ENCODE measurements at places on chromosomes 12 and 14.

DNA sequence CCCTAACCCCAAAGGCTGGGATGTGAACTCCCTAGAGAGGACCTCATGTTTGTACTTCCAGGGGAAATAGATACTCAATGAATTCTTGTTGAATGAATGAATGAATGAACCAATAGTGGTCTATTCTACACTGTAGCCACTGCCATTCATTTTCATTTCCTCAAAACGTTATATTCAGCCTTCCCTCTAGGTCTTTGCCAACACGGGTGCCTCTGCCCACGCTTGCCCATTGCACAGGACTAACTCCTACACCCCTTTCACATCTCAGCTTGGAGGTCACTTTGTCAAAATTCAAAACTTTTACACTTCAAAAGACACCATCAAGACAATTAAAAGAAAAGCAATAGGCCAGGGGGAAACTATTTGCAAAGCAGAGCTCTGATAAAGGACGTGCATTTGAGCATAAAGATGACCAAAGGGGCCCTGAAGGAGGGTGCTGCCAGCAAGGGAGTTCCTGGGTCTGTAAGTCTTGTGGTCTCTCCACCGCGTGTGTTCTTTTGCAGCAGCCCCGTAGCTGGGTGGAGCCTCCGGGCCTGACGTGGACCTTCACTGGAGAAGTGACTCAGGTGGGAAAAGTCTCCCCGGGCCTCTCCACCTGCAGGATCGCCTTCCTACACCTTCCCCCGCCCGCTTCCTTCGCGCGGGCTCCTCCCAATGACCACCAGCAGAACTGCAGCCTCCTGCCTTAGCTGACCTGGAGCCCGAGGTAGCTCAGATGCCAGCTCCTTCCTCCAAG, 31.5 kb downstream of the TMEM63C start:
- DNase-seq = no peak

DNA sequence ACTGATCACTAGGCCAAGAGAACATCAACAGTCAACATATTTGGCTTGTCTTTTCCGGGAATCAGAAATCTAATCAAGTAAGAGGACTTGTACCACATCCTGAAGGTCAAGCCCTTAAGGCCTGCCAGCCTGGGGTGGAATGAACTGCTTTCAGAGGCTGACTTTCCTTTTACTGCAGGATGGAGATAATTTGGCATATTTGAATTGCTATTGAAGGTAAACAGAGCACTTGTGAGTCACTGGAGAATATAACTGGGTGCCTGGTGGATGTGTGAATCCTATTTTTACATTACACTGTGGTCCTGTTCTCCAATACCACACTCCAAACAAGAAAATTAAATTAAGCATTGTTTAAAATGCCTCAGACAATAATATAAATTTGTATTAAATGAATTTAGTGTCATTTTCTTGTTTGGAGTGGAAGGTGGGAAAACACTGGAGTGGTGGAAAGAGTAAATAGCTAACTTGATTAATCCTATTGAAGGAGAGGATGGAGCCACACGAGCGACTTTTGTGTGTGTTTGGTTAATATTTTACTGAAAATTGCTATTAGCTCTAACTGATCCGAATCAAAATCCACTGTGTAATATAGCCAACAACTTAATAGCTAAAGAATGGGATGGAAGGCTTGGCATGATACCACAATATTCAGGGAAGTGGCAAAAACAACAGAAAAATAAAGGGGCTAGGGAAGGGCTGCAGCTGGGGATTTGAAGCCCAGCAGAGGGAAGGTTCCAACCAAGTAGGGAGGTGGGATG, 89.4 kb downstream of the OTX2 start:
- no peak for DNase-seq

DNA sequence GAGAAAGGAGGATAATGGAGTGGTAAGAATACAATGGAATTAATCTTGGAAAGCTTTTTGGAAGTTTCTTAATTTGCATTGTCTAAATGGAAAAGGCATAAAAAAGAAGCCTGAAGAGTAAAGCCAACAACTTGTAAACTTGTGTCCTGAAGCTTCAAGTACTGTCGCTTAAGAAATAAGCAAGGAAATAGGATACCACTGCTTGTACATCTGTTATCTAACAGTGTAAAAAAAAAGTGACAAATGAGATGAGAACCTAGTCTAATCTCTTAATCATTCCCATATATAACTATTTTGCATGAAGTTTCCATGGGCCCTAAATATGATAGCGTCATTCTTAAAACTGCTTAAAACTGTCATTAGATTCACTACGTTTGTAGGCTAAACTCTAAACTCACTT, 134.0 kb upstream of the DYRK2 start:
- DNase-seq = no peak

- DNase-seq = no peak
These were observed 178.6 kb downstream of the SNAPC1 start for GRCh38 chr14:61940666-61941420.

DNA sequence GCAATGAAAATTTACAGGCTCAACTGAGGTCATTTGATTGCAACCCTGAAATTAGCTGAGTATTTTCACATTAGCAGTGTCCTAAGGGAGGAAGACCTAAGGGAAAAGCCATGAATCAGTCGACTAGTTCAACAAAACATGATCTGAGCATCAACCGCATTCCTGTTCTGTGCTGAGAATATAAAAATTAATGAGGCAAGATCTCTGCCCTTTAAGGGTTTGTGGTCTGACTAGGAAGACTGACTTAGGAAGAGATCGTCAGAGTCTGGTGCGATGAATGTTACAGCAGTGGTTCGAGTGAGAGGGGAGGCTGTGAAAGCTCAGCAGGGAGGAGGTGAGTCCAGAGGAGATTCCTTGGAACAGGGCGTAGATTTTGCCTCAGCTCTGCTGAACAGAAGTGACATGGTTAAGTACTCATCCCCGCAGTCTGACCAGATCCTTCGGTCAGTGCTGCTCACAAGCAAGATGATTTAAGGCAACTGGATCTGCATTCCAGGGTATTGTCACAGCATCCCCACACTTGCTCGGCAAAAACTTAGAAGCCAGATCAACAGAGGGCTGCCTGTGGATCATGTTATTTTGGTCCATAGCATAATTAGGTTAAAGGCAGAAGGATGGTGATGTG, 49.6 kb downstream of the BMAL2 start:
- no peak for DNase-seq

DNA sequence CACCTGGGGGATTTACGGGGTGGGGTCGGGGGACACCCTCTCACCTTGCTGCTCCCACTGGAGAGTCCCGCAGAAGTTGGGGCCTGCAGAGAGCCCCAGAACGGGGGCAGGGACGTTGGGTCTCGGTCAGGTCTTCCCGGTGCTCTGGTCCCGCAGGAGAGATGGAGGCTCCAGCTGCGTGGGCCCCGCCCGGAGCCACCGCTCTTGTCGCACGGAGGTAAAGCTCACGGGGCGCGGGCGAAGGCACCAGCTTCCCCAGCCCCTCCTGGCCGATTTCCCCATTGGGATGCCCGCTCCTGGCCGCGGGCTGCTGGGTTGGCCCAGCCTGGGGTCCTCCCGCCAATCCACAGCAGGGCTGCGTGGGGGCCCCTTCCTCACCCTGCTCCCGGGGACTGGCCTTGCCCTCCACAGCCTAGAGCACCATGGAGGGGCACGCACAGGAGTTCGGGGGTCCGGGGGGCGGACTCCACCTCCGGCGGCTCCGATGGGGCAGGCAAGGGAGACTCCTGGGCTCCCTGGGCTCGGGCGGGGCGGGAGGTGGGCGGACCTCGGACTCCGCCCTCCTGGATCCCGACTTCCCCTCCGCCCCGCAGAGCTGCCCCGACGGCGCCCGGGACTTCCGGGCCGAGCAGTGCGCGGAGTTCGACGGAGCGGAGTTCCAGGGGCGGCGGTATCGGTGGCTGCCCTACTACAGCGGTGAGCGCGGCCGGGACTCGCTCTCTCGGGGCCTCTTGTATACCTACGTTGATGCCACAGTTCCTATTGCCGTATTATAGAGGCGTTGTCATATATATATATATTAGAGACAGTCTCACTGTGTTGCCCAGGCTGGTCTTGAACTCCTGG, 8.4 kb downstream of the PAPLN start:
- peak; percentile 13 for DNase-seq

- peak; percentile 41 for DNase-seq
These were observed 3.0 kb downstream of the KRT73 start for GRCh38 chr12:52615208-52615868.

- DNase-seq = no peak
These were observed 158.5 kb downstream of the ZFP36L1 start for GRCh38 chr14:68634332-68634731.

GRCh38 chr12:87924149-87924548, 105.1 kb downstream of the C12orf50 start:
- no peak for DNase-seq

GRCh38 chr14:50855558-50855957, 16.3 kb upstream of the ABHD12B start:
- DNase-seq = no peak

DNA sequence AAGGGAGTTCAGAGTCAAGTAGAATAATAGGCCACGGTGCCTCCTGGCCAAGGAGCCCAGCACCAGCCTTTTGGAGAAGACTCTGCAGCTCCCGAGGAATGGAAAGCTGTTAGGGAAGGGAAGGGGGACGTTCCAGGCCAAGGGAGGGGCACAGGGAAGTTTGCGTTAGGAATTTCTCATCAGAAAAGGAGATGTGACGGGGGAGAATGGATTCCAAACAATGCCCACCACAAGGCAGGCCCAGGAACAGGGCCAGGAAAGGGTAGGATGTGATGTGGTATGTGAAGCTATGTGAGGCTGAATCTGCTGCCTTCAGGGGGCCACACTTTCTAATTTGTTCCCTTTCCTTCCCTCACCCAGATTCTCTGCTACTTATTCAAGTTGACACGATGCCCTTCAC, 46.0 kb downstream of the DGLUCY start:
- DNase-seq = no peak

GRCh38 chr12:114306646-114307045, 99.3 kb downstream of the TBX5 start:
- DNase-seq = no peak

DNA sequence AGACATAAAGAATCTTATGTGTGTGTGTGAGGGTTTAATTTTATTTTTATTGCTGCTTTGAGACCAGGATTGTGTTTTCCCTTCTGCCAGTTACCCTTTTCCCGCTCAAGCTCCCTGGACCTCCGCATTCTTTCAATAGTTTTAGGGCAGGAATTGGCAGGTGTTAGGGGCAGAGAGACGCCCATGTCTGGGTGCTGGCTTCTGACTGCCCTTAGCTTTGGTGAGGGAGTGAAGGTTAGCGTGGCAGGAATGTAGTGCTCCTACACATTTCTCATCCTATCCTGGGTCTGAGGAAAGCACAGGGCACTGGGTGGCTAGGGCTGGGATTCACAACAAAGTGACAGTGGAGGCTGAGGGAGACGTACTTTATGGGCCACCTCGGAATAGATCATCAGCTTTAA, 428.1 kb downstream of the ZFP36L1 start:
- DNase-seq = no peak

DNA sequence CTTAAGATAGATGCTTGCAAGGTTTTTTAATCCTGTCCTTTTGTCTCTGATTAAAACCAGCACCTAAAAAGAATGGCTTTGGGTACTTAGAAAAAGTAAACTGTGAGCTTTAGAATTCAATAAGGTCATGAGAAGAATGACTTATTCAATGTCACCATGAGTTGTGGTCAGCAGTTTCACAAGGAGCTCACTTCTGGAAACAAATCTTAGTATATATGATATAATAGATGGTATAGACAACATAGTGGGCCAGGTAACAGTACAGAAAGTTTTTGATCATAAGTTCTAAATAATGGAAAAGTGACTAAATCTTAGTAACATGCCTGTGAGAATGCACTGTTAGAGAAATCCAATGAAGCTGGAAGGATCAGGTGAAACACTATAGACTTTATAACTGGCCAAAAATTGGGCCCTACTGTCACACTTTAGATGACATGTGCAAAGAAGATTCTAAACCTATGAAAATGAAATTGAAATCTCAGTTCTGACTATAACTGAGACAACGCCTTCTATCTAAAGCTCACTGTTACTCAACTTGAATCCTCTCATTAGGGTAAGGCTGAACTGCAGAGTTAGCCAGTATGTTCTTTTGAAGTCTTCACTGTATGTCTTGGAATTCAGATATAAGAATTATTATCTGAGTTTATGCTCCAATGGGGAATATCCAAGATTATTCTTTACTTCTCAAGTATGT, 42.4 kb upstream of the RAD51AP1 start:
- no peak for DNase-seq

DNA sequence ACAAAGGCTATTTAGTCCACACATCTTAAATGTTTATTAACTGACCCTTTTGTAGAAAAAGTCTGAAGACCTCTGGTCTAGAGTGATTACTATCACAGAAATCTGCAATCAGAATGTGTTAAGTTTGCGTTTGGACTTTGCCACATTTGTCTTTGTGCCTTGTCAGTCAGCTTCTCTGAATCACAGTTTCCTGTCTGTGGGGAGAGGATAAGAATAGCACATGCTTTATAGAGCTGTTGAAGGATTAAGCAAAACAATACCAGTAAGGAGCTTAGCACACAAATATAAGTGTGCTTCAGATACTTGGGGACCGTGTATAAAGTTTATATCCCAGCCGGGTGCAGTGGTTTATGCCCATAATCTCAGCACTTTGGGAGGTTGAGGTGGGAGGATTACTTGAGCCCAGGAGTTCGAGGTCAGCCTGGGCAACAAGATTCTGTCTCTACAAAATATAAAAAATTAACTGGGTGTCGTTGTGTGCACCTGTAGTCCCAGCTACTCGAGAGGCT, 63.0 kb upstream of the BTG1 start:
- no peak for DNase-seq

DNA sequence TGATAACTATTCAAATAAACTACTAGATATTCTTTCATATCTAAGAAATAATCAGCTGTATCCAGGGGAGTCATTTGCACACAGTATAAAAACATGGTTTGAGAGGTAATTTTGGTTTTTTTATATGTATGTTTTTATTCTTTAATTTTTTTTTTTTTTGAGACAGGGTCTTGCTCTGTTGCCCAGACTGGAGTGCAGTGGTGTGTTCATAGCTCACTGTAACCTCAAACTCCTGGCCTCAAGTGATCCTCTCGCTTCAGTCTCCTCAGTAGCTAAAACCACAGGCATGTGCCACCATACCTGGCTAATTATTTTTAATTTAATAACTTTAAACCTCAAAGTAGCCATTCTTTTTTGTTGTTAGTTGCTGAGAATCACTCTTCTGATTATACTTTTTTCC, 1.8 kb downstream of the PRORP start:
- DNase-seq = no peak

DNA sequence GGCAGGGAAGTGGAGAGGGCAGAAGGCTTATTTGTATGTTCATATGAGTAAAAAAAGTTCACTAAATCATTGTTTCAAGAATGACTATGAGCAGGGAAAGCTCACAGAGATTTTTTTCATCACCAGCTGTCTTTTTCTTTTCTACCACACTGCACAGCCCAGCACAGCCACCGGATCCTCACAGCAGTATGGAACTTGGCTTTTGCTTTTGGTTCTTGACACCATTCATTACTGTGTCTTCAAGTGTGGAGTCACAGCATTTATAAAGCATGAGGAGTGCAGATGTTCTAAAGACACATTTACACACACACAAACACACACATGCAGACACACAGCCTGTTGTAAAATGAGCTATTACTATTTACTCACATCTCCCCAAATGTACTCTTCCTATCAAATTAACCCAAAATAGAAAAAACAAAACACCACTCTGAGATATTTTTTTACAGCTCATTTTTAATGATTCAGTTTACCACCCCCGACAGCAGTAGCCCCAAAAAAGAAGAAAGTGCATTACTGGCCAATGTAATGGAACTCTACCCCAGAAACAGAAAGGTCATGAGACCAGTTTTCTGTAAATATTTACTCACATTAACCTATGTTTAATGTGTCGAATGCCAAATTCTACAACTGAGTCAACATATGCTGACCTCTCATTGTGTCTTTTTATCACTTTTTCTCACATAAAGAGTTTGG, 60.5 kb downstream of the BTG1 start:
- DNase-seq = no peak

- peak; percentile 91 for DNase-seq
These were observed at the start of gene MDM2 for GRCh38 chr12:68807576-68808387. Gene MDM2, plus strand, starts transcription at chr12:68808177. Its CDS starts 301 bp downstream, at chr12:68808478.

- no peak for DNase-seq
These were observed 140.3 kb downstream of the SLC6A15 start for GRCh38 chr12:84772281-84772680.

All from stimulated activated CD4-positive, alpha-beta T cell treated with anti-CD3 and anti-CD28 coated beads, Interleukin-2, amount 100 ng/mL, for 4 hours (primary cell).